ENCODE measurements at places on chromosomes 1 and 21.

DNA sequence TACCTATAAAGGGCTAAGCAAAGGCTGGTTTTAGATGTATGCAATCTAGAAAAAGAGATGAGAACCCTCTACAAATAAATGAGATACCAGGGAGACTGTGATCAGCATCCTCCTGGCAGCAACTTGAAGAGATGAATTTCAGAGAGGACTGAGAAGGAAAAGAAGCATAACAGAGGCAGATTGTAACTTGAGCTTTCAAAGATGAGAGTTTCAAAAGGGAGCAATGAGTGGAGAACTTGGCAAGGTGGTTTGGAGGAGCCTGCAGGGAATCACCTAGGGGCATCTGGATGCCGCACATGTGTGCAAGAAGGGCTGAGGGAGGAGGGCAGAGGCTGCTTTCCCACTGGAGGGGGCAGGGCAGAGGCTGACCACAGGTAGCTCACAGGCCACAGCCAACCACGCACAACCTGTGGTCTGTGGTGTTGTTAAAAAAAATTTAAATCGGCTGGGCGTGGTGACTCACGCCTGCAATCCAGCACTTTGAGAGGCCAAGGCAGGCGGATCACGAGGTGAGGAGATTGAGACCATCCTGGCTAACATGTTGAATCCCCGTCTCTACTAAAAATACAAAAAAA, 50.2 kb downstream of the PCNX2 start:
- no peak for DNase-seq

DNA sequence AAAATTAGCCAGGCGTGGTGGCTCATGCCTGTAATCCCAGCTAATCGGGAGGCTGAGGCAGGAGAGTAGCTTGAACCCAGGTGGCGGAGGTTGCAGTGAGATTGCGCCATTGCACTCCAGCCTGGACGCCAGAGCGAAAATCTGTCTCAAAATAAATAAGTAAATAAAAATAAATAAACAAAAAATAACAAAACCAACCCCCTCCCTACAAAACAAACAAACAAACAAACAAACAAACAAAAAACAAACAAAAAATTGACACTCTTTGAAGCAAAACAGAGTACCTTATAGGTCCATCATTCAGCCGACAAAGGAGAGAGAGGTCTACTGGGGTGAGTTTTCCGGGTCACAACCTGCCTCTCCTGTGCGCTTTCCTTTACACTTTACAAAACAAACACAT, 5.4 kb upstream of the KDF1 start:
- DNase-seq: no peak

GRCh38 chr1:25803368-25803767, 3.4 kb downstream of the SELENON start:
- no peak for DNase-seq

DNA sequence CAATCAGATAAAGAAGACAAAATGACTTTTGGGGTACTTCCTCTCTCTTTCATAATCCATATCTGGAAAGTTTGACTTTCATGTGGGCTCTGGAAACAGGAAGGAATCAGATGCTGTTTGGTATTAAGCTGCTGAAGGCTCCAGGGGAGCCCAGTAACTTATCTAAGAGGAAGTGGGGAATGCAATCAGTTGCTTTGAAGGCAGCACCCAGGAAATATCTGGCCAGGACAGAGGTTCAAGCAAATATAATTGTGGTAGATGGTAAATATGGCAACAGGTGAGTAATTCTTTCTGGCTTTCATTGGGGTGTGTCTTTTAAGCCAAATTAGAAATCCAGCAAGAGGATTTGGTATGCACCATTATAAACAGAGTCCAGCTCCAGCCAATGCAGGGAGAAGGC, 44.4 kb downstream of the COLGALT2 start:
- DNase-seq: no peak

DNA sequence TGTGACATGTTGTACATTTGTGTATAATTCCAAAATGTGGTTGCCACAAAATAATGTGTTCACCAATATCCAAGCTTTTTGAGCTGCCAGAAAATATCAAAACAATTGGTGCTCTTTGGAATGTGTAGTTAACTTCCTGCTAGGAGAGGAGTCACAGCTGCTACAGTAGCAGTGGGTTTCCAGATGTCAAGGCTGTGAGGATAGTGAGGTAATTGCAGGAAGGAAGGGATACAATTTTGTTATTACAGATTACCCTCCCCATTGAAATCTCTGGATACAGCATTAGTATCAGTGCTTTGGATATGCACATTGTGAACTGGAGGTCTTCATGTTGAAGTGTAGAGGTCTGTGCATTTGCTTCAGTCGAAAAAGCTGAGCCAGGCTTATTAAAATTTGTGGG, 253.2 kb downstream of the PTPRC start:
- no peak for DNase-seq

DNA sequence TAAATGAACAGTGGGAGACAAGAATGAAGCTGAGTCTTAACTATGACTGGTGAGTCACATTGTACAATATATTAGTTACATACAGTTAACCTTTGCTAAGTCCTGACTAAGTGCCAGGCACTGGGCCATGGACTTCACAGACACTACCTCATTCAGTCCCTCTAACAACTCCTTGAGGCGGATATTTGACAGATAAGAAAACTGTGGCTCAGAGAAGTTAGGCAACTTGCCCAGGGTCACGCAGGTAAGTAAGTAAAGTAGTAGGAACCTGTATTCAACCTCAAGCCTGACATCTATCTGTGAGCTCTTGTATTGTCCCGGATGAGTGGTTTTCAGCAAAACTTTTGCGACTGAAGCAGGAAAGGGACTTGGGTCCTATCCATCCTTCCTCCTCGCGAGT, 62.1 kb downstream of the GNG12 start:
- no peak for DNase-seq

DNA sequence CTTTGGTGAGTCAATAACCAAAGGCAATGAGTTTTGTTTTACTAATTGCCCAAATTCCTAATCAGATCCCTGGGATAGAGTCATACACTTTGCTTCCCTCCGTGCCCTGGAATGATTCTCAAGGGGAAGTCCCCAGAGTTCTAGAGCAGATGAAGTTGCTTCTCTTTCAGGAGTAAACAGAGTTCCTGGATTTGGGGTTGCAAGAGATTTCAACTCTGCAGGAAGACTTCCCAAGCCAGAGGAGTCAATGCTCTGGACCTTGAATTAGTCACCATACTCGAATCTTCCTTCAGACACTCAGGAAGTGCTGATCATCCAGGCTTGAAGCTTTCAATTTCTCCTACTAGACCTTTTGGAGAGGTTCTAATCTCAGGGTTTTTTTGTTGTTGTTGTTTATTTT, 39.6 kb downstream of the FCER1A start:
- no peak for DNase-seq

GRCh38 chr21:21530680-21531079, 532.5 kb downstream of the NCAM2 start:
- DNase-seq: no peak

All from stimulated activated CD4-positive, alpha-beta T cell treated with anti-CD3 and anti-CD28 coated beads, TNF-alpha, amount 100 ng/mL, for 48 hours (primary cell).